ENCODE measurements at places on chromosomes 3 and 15. TPM values are rescaled to one million over a fixed set of nuclear protein-coding genes. Genes with fewer than 3 reads are reported as not detected.
A peak's percentile ranks its signal among the peaks of the same experiment; 100 is the strongest.

UBE3A gene
- 92.4 TPM for total RNA-seq

GRCh38 chr15:27990521-27991515 is 108.3 kb downstream of the OCA2 start:
- no peak for DNase-seq

NANOGP8 gene
- total RNA-seq, result not detected

GRCh38 chr3:174102866-174103265 is 705.3 kb downstream of the NLGN1 start:
- DNase-seq, result no peak

DNA sequence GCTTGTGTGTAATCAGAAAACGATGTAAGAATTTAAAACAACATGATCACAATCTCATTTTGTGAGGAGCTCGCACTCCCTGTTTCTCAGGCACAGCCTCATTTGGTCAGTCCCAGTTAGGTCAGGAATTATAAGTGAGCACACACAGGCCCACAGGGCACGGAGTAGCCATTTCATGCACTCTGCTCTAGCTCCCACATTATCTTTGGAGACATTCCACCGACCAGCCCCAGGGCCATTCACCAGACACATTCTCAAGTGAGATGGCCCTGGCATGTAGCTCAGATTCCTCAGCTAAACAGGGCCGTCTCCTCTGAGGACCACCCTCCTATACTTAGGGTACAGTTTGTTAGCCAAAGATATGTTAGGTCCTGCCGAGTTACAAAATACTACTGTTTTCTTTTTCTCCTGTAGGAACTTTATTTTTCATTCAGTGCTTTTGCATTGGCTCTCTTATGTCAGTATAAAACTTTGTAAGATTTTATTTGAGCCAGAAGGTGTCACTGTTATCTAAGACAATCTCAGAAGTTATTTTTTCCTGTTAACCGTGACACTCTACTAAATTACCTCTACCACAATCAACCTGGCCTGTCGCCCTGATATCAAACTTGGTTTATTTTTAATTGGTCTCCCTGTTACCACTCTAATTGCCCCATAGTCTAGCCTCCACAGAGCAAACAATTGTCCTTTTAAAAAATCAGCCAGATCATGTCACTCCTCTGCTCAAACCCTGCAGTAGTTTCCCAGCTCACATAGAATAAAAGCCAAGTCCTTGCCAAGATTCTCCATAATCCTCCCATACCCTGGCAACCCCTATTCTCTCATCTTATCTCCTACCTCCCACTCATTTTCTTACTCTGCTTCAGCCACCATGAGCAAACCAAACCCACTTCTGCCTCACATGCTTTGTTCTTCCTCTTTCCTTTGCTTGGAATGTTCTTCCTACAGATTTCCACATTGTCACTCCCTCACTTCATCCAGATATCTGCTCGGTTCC is 105.7 kb downstream of the PPP2R3A start:
- DNase-seq, result peak; percentile 47

GRCh38 chr3:185730550-185730949 is 94.3 kb downstream of the IGF2BP2 start:
- DNase-seq, result no peak

SOX2 gene
- 0.32 TPM for total RNA-seq

EPHB1 gene
- total RNA-seq, result 1.1 TPM

DNA sequence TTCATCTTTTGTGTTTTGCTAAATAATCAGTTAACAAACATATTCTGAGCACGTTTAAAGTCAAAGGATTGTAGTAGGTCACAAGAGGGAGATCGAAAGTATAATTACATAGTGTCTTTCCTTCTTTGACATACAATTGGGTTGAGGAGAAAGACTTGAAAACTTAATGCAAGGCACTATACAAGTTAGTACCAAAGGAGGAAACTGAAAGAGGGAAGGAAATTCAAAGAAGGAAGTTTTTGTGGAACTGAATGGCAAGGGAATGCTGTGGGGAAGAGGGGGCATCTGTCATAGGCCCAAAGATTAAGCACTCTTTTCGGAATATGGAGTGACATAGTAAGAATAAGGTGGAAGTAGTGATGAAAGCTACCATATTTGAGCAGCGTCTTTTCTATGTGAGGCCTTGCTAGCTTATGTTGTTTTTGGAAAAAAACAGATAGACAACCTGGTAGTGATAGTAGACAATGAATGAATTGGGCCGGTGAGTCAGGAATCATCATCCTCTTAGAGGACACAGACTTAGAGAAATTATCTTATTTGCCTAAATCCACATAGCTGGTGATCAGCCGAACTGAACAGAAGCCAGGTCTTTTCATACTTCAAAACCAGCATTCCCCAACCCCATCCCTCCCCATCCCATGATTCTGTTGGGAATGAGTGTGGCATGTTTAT is 10.2 kb downstream of the MBNL1 start:
- DNase-seq, result no peak

- DNase-seq, result no peak
These were observed 39.4 kb upstream of the FRMD4B start for GRCh38 chr3:69425249-69425648.

GOLGA8M gene
- total RNA-seq, result 1.2 TPM

- DNase-seq, result peak; percentile 22
These were observed 4.0 kb downstream of the HDAC11 start for GRCh38 chr3:13483988-13484695.

DNA sequence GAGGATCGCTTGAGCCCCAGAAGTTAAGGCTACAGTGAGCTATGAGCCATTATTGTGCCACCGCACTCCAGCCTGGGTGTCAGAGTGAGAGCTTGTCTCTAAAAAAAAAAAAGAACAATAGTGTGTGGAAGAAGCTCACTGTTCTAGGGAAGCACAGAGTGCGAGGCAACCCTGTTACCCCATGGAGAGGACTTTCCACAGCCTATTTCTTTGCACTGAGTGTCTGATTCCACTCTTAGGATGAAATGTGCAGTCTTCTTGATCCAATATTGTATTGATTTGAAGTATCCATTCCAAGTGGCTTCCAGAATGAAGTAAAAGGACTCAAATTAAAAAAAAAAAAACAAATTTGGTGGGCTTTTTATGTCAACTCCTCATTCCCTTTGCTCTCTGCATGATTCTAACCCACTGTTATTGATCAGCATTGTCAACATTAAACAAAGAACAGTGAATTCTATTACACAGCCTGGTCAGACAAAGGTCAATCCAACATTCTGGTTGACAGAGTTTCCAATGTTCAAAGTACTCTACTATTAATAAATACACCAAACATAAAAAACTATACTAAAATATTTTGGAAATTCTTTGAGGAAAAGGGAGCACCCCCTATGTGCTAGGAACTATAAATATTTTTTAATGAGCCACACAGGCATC is 150.2 kb upstream of the PTPRG start:
- DNase-seq, result no peak

DNA sequence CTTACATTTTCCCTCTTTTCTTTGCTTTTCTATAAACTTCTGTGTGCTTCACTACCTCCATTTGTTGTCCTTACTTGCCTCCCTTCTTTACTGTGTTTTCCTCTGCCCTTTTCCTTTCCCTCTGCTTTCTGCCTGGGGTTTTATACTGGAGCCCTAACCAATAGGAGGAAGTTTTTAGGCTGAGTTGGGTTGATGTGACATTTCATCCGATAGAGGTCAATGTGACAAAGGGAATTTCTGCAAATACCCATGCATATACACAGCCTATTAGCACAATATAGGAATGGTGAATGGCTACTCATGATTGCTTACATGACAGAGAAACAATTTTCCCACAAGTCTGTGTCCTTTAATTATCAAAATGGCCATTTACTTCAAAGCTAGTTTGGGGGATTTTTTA is 153.0 kb upstream of the ARPP21 start:
- no peak for DNase-seq

DNA sequence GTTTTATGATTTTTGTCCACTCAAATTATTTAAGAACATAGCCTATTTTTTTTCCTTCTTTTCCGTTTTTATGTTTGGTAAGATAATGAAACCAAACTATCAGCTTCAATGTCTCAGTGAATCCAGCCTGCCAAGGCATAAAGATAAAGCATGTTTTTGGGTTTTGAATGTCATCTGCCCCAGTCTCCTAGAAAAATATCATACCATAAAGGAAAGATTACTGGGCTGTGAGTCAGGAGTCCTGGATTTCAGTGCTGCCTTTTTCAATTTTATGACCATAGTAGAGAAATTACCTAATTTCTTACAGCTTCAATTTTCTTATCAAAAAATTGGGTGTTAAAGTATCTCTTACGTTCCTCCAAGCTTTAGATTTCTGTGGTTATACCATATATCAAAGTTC is 87.5 kb downstream of the GAP43 start:
- no peak for DNase-seq

DNA sequence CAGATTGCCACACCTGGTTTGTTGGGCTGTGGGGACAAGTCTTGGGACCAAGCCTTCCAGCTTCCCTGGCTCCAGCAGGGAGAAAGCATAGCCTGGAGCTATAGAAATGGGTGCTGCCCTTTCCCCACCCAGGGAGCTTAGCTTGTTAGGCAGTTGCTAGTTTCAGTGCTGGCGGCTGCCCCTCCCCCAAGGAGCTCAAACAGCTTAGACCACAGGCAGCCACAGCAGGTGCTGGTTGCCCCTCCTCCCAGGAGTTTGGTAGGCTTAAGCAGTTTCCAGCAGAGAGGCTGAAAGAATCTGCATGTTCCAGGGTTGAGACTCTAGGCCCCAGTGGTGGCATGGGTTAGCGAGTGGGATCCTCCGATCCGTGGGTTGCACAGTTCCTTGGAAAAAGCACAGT is 889.7 kb downstream of the IGSF11 start:
- no peak for DNase-seq

- DNase-seq, result no peak
These were observed 82.0 kb downstream of the LIPC start for GRCh38 chr15:58513726-58514336.

DNA sequence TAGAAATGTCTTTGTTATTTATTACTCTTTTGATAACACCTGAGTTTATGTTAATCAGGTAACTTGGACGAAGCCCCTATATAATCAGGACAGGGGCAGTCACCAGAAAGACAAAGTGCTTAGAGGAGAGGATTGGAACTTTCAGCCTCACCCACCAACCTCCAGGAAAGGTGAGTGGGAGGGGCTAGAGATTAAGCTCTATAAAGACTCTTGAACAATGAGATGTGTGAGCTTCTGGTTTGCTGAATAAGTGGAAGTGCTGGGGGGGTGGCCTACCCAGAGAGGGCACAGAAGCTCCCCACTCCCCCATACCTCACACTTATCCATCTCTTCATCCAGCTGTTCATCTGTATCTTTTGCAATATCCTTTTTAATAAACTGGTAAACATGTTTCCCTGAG is 73.9 kb downstream of the TTBK2 start:
- DNase-seq, result no peak

DNA sequence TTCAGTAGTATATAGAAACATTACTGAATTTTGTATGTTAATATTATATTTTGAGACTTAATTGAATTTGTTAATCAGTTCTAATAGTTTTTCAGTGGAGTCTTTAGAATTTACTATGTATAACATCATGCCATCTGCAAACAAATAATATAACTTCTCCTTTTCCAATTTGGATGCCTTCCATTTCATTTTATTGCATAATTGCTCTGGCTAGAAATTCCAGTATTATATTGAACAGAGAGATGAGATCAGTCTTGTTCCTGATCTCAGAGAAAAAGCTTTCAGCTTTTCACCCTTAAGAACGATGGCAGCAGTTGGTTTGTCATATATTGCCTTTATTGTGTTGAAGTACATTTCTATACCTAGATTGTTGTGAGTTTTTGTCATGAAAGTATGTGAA is 40.4 kb downstream of the OR4F15 start:
- no peak for DNase-seq

DNA sequence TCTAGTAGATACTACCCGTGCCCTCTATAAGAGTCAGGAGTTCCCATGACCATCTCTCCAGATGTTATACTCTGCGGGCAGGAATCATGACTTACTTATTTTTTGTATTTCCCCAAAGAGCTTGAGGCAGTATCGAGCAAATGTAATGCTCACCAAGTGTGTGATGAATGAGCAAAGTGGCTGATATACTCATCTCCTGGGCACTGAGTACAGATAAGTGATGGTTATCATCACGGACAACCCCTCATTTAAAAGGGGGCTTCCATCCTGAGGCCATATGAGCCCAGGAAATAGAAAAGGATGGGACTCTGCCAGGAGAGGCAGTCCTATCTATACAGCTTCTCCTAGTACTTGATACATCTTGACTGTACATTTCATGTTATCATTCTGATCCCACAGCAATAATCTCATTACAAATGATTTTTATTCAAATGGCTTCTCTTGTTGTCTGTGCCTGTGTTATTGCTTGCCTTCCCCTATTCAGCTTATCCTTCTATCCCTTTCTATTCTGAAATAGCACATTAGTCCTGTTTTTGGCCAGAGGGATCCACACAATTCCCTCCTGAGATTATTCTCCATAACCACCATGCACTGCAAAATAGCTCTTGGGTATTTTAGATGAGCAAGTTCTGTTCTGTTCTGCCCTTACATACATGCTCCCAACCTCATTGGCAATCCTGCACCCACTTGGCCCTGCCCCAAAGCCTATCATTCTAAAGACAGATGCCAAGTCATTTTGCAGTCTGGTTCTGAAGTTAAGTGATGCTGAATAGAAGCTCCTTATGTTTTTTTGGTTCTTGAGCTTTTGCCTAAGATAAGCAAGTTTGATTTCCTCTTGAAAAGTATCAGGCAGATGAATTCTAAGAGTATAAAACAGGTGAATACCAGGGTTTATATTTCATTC is 48.0 kb upstream of the MRPL3 start:
- DNase-seq, result no peak

GRCh38 chr3:145450018-145450682 is 710.8 kb downstream of the PLOD2 start:
- DNase-seq, result no peak

- DNase-seq, result no peak
These were observed 1152.4 kb upstream of the ALCAM start for GRCh38 chr3:104214277-104214676.

ENTPD3 gene
- total RNA-seq, result 0.30 TPM

ACTR8 gene
- 27.9 TPM for total RNA-seq

DNA sequence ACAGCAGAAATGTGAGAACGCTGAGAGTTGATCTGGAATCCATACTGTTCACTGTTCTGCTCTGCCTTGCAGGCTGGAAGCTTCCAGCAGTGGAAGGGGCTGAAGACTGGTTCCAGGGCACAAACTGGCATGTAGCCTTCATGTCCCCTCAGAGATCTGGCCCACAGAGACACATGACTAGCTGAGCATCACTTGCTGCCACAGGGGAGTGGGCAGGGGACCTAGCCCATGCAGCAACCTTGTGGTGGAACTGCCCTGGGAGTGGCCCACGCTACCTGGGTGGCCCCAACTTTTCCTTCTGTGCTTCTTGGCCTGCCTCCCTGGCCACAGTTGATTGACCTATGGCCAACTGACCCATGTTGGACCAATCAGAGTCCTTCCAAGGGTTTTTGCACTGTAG is 98.1 kb downstream of the TPRA1 start:
- no peak for DNase-seq

- no peak for DNase-seq
These were observed 63.8 kb downstream of the NCEH1 start for GRCh38 chr3:172647080-172647479.
